DMS53 (cell line): ENCODE measurements at places on chromosomes 5 and 9.

DNA sequence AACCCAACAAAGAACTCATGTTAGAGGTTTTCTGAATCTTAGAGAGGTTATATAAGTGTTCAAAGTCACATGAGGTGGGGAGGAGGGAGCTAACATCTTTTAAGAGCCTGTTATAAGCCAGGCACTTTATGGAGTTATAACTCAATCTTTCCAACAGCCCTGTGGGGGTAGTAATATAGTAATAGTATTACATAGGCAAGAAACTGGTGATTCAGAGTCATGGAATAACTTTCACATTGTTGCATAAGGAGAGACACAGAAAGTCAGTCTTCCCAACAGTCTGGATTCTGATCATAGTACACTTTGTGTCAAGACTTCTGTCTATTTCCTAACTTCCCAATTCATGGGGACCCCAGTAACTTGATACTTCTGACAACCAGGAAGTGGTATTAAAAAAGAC is 89.2 kb downstream of the ACER2 start:
- no peak for DNase-seq

GRCh38 chr5:126031989-126032716 is 391.1 kb upstream of the GRAMD2B start:
- peak; percentile 13 for DNase-seq

DNA sequence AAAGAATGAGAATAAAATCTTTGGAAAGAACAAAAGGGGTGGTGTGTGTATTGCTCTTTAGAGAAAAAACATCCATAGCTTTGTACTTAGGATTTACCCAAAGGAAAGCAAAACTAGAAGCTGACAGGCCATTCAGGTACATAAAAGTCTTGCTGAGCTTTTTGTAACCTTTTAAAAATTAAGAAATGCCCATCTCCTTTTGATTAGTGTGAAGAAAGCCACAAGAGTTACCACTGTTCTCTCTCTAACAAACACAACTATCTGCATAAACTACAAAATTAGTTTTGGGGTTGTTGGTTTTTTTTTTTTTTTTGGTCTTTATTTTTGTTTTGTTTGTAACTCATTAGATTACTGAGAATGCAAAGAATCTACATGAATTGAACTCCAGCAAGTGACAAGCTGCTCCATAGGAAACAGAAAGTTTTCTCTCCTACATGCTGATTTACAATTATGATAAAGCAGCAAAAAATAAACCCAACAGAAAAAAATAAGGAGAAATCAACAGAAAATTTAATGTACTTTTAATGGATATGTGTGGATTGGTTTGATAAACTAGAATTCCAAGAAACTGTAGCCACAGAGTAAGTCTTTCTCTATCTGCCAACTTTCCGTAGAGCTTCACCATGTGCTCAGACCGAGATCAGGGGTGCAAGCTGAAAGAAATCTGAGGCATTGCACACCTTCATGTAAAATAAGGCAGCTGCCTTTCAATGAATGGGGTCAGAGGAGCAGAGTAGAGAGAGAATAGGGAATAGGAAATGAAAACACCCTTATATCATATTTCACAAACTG is 12.3 kb downstream of the BAAT start:
- no peak for DNase-seq

- peak; percentile 81 for DNase-seq
These were observed 38.4 kb upstream of the BARHL1 start for GRCh38 chr9:132543960-132544359.

DNA sequence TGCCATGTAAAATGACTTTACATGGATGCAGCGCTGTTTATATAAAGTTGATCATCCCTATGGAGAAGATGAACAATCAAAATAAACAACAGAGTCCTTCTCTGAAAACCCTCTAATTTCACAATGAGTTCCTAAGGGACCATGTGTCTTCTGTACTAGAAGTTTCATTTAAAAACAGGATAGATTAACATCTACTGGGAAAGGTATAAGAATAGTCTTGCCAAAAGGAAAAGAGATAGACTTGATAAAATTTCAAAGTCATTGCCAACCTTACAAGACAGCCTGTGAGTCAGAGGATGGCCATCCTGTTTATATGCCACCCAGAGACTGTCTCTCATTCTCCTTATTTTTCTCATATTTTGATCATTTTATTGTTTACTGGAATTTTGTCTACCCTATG is 367.1 kb upstream of the PDE4D start:
- DNase-seq: no peak

DNA sequence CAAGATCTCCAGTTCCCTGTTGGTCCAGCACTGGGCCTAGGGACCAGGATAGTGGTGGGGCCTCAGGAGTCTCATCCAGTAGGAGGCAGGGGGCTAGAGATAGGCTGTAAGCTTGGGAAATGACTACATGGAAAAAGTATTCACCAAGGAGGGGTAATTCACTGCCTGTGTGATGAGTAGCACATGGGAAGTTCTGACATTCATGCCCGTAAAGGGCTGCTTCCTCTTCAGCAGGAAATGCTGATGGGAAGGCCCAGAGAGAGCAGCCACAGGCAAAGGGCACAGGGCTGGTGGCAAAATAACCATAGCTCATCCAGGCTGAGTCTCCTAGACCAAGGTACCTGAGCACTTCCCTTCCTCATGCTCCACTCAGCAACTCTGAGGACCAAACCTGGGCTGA is 23.1 kb upstream of the FRRS1L start:
- DNase-seq: no peak

- DNase-seq: peak; percentile 24
These were observed 121.1 kb upstream of the IL12B start for GRCh38 chr5:159451197-159452052.

- no peak for DNase-seq
These were observed 168.0 kb downstream of the NXNL2 start for GRCh38 chr9:88702985-88703384.

GRCh38 chr5:15737036-15737821 is 237.2 kb downstream of the FBXL7 start:
- DNase-seq: no peak

GRCh38 chr5:77946381-77947040 is 170.4 kb upstream of the TBCA start:
- DNase-seq: peak; percentile 63

- DNase-seq: no peak
These were observed 172.0 kb upstream of the TBC1D2 start for GRCh38 chr9:98427491-98427890.

- peak; percentile 69 for DNase-seq
These were observed 671.1 kb downstream of the TAF11L14 start for GRCh38 chr5:18305288-18305924.

DNA sequence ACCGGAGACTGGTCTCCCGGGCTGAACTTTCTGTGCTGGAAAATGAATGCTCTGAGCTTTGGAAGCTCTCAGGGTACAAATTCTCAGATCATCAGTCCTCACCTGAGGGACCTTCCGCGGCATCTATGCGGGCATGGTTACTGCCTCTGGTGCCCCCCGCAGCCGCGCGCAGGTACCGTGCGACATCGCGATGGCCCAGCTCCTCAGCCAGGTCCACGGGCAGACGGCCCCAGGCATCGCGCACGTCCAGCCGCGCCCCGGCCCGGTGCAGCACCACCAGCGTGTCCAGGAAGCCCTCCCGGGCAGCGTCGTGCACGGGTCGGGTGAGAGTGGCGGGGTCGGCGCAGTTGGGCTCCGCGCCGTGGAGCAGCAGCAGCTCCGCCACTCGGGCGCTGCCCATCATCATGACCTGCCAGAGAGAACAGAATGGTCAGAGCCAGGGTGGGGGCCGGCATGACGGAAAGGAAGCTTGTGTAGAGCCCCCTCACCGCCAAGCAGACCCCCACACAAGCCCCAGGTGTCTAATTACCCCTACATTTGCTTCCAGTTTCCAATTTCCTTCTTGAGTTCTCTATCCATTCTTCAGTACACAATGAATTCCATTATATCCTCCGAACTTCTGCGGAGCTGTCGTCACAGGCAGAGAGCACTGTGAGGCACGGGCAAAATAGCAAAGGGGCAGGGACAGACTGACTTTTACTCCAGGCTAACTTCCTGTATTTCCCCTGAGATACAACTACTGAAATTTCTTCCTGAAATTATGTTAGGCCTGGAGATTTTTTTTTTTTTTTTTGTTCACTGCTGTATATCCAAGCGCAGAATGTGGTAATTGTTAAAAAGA is 23.2 kb downstream of the CDKN2A start:
- DNase-seq: no peak

- peak; percentile 32 for DNase-seq
These were observed 493.7 kb upstream of the SGCD start for GRCh38 chr5:155833287-155833686.

- no peak for DNase-seq
These were observed 35.3 kb upstream of the RNF20 start for GRCh38 chr9:101498323-101498722.

DNA sequence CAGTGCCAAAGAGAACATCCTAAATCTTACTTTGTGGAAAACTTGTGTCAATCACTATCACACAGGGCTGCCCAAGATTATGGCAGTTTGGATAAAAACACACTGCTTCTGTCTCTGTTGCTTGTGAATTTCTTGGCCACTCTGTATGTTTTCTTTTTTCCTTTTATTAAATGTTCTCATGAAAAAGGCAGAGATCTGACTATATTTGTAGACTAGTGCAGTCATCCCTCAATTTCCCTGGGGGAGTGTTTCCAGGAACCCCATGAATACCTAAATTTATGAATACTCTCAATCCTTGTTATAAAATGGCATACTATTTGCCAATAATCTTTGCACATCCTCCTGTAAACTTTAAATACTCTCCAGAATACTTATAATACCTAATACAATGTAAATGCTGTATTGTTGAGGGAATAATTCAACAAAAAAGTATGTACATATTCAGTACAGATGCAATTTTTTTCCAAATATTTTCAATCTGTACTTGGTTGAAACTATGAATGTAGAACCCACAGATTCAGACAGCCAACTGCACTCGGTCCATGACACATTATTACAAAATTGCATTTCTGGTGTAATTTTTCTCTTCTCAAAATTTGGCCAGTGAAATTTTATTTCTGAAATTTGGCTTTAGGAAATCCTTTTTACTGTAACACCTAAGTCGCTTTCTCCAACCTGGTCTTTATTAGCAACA is 391.9 kb upstream of the PRR16 start:
- no peak for DNase-seq

DNA sequence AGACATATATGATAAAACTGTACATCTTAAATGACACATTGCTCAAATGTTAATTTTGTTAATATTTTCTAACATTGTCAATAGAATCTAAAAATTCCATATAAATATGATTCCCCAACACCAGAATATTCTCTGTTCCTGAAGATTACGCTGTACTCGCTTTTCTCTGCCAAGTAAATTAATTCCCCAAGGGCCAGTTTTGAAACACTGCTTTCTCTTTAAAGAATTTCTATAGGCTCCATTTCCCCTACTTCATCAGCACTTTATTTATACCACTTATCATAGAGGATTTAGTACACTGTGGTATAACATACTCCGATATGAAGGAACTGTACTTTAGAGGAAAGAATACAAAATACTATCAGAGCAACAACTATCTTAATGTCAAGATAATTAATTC is 101.4 kb upstream of the ACOT12 start:
- DNase-seq: no peak

DNA sequence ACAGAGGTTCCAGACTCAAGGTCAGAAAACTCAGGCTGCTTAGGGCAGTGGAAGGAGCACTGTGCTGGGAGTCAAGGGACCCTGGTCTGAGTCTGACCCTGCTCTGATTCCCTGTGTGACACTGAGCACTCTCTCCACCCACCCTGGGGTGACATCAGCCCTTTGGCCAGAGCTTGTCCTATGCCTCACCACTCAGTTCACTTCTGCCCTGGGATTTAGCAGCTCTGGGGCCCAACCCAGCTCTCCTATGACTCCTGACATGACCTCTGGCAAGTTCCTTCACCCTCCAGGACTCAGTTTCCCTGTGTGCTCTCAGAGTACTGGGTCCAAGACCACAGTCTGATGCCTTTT is 63.9 kb downstream of the FAM114A2 start:
- no peak for DNase-seq

DNA sequence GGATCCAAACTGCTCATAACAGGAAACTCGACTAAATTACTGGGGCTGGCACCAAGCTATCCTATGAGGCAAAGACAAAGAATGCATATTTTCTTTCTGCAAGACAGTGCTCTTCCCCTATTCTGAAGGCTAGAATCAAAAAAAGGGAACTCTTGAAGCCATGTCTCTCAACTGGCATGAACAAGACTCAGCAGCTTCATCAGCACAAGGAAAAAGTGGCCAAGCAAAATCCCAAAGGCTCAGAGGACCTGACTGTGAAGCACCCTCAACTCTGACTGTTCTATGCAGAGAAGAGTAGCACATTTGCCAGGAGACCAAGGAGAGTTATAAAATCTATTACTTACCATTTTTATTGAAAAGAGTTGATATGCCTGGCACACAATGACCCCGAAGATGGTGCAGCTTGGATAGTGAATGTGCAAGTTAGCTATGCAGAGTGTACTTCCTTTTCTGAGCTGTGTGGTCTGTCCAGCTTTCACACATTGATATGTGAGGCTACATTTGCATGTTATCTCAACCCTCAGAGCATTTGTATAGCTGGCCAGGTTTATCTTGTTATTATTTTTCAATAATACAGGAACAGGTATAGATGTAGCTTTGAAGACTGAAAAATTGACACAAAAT is 51.0 kb upstream of the FYB1 start:
- DNase-seq: no peak

DNA sequence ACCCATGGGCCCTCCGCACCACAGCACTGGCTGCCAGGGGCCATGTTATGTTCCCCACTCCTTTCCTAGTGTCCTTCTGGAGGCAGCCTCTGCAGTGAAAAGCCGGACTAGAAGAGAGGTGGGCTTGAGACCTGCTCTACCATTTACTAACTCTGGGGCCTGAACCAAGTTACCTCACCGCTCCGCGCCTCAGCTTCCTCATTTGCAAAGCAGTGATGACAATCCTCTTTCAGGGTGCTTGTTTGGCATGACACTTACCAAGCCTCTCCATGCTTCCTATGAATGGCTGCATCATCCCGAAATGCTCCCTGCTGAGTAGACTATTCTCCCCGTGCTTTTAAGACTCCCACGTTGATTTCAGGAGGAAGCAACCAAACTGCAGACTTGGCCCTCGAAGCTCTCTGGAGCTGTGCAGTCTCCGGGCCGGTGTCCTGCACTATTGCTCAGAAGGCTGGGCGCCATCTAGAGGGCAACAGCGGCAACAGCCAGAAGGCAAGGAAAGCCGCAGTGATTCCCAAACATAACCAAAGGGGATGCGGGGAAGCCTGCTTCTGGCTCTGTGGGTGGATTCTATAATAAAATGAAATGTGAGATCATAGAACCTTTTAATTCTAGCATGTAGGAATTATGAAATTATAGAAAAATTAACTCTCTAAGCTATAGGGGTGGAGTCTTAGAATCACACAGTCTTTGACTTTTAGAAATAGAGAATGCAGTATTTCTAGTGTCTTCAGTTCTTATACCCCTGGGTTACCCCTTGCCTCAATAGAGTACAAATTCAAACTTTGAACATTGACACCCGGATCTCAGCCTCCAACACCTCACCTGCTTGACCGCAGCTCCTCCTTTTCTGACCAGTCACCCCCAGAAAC is 599.8 kb upstream of the BRINP1 start:
- DNase-seq: peak; percentile 89

DNA sequence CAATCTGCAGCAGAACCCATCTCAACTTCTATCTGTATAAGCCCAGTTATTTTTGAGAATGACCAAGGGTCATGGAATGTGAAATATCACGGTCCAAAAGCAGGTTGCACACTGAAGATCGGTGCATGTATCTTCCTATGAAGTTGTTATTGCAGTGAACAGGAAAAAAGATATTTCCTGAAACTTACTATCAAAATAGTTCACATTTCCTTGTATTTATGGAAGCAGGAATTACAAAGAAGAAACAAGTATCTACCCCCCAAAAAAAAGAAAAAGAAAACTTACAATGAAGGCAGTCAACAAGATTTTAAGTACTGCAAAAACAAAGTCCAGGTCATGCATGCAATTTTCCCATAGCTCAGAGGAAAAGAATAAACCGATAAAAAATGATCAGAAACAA is 70.0 kb downstream of the MPDZ start:
- no peak for DNase-seq

GRCh38 chr9:110156902-110157301 is 51.1 kb downstream of the C9orf152 start:
- no peak for DNase-seq
